H7 (cell line): ENCODE measurements at places on chromosomes 16 and 17. TPM values are rescaled to one million over a fixed set of nuclear protein-coding genes. Genes with fewer than 3 reads are reported as not detected.

DNA sequence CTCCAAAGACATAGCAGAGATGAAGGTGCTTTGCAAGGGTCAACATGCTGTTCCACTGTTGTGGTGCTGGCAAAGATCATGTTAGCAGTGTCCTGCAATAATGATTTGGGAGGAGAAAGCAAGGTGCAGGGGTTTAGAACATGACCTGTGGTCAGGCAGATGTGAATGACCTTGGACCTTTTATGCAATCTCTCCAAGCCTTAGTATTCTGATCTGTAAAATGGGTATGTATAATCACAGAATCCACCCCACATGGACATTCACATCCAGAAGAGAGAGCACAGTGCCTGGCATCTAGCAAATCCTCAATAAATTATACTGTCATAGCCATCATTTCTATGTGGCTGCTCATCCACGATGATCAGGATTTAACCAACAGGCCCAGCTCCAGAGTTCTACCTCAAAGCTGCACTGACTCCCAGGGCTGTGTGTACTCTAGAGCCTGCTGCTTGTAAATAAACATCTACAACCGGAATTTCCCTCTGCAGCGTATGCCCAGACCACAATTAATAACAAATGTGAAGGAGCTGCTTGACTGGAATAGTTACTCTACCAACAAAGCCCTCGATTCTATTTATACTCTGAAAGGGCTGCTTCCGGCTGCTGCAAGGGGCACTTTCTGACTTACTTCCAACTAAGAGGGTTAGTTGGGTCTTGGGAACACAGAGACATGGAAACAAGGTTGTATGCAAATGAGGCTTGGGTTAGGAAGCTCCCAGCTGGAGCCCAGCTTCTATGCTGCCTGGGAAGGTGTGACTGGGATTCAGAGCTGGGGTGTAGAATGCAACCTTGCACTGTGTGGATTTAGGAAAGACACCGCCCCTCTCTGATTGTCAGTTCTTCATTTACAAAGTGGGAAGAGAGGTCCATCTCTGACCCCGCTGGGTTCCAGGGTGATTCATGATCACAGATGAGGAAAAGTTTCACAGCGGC is 265.2 kb downstream of the XYLT1 start:
- DNase-seq, result peak; percentile 61

GRCh38 chr16:8963821-8964441 is at the start of gene USP7:
TSS of gene USP7 (minus strand) at chr16:8963906. CDS start at chr16:8963285, 621 bp downstream.
- peak; percentile 97 for DNase-seq

The KRT24 gene
- total RNA-seq, result not detected in 2 replicates

- DNase-seq, result no peak
Measured at GRCh38 chr16:27932542-27933135, 130.9 kb downstream of the GSG1L start.

DNA sequence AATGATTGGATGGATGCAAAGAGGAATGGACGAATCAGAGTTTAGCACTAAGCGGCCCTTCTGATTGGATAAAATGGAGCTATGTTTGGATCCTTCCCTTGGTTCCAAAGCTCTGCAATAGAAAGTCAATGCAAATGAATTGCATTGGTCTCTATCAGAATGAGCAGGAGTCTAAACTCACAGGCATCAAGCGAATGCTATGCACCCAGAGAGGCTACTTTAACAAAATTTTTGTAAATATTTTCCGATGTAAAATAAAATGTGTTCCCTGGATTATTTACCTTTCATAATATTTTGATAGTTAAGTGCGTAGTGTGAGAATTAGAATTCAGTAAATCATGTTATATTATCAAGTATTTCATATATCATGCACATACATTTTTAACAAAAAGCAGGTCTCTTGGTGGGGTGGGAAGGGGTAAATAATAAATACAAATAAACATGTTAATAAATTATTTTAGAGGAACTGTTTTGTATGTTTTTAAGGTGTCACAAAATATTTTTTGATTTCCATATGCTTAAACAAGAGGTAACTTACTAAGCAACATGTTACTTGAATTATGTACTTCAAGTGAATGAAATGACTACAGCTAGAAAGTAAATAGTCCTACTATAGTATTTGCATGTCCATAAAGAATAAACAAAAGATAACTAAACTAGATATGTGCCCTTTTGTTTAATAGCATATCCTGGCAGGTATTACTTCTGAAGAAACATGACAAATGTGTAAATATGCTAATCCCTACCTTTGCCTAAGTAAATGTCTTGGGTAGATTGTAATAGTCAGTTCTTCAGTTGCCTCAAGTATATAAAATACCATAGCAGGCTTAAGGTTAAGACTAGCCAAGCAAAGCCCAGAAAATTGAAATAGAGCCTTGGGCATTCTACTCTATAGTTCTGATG is 4.4 kb upstream of the UNK start:
- DNase-seq, result no peak

DNA sequence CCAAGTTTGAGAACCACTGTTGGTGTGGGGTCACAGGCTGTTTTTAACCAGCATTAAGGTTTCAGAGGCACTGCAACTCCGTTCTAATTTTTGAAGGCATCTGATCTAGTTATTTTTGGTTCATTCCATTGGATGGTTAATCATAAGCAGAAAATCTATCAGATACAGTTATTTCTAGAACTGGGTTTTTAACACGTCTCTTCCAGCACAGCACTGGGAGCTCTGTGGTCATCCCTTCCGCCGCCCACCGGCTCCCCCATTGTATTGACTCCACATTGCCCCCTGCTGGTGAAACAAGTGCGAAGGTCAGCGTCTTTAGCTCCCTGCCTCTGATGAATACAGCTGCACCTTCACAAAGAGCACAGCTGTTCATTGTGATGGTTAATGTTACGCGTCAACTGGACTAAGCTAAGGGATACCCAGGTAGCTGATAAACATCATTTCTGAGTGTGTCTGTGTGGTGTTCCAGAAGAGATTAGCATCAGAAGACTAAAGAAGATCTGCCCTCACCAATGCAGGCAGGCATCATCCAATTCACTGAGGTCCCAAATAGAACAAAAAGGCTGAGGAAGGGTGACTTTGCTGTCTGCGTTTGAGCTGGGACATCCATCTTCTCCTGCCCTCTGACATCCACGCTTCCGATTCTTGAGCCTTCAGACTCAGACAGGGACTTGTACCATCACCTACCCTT is 8.5 kb downstream of the CCL18 start:
- peak; percentile 85 for DNase-seq
